ENCODE measurements at places on chromosomes 6 and 20.
A peak's percentile ranks its signal among the peaks of the same experiment; 100 is the strongest.

- peak; percentile 93 for ATAC-seq
Measured at GRCh38 chr20:46994341-46994740, 99.7 kb downstream of the EYA2 start.

DNA sequence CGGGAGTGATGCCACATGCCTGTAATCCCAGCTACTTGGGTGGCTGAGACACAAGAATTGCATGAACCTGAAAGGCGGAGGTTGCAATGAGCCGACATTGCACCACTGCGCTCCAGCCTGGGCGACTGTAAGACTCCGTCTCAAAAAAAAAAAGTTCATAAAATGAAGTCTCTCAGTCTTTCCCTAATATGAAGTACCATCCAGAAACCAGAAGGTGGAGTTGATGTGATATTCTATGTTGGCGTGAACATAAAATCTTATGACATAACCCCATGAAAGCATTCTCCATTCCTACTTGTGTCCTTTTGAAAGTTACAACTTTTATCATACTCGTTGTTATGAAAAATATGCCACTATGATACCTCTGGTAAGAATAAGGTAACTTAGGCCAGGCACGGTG lies 5.7 kb downstream of the SOD2 start:
- ATAC-seq = no peak

- no peak for ATAC-seq
Measured at GRCh38 chr20:33908868-33909267, 84.8 kb upstream of the RALY start.

DNA sequence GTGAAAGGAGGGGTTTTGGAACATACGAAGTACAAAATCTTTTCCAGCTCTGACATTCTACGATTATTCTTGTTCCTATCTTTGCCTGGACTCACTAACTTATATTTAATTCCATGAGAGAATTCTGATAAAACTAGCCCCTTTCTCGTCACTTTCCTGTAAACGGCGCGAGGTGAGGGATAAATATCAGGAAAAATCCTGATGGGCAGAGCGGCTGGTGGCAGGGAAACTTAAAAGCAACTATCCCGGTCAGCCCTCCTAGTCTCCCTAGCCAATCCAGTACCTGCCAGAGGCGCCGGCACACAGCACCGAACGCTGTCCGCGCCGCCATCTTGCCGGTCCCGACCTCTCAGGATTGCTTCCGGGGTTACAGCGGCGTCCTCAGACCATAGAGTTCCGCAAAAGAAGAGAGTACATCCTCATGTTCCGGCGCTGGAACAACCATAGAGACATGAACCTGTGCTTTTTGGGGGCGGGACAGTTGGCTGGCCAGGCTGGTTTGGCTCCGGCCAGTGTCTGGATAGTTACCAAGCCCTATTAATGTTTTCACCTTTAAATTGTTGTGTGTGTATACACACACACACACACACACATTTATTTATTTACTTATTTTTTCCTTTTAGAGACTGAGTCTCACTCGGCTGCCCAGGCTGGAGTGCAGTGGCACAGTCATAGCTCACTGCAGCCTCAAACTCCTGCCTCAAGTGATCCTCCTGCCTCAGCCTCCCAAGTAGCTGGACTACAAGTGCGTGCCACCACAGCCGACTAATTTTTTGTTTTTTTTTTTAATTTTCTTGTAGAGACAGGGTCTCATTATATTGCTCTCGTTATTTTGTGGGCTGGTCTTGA lies at the start of gene MRPS10:
Gene MRPS10, minus strand, starts transcription at position 343 of the 849 bp plus-strand sequence. Its CDS starts 12 bp downstream, at position 331.
- peak; percentile 100 for ATAC-seq

DNA sequence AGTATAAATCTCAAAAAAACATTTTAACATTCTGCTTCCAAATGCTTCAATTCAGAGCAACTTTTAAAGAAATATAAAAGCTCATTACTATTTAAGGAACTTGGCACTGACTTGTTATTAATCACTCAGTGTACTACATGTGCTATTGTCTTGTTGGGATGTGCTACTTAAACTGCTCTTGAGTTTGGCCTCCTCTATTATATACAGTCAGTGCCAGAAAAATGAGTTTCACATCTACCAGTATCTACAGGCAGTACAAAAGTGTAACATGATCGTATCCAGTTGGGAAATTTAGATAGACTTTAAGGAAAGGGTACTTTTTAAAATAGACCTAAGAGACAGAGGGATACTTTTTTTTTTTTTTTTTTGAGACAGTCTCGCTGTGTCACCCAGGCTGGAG lies 627.3 kb upstream of the SLC35B3 start:
- no peak for ATAC-seq

GRCh38 chr20:7866285-7866684 lies 74.0 kb downstream of the HAO1 start:
- ATAC-seq = no peak

- peak; percentile 8 for ATAC-seq
Measured at GRCh38 chr6:147204060-147204785, at the start of gene STXBP5. Gene STXBP5 (plus strand): TSS chr6:147204417. CDS start chr6:147204533, 116 bp downstream.

DNA sequence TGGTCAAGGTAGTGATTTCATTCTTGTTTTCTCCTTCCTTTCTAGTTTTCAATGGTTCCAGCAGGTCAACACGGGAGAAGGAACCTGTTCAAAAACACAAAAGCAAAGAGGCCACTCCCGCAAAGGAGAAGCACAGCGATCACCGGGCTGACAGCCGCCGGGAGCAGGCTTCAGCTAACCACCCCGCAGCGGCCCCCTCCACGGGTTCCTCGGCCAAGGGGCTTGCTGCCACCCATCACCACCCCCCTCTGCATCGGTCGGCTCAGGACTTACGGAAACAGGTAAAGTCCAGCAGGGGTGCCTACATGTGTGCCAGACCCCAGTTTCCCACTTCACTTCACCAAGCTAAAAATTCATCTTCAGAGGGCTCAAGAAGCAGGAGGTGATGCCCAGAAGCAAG lies 175.6 kb downstream of the DTNBP1 start:
- ATAC-seq = no peak

GRCh38 chr6:81909981-81910900 lies 157.8 kb upstream of the TENT5A start:
- ATAC-seq = no peak

Data from activated CD4-positive, CD25-positive, alpha-beta regulatory T cell treated with anti-CD3 and anti-CD28 coated beads, Interleukin-2, amount 50 U/mL, for 24 hours (primary cell).